ENCODE measurements at places on chromosomes 5 and 9. TPM values are rescaled to one million over a fixed set of nuclear protein-coding genes. Genes with fewer than 3 reads are reported as not detected.

GRCh38 chr5:14108170-14108996 lies 34.8 kb upstream of the TRIO start:
- no peak for DNase-seq

The IL3 gene
- total RNA-seq, result not detected

DNA sequence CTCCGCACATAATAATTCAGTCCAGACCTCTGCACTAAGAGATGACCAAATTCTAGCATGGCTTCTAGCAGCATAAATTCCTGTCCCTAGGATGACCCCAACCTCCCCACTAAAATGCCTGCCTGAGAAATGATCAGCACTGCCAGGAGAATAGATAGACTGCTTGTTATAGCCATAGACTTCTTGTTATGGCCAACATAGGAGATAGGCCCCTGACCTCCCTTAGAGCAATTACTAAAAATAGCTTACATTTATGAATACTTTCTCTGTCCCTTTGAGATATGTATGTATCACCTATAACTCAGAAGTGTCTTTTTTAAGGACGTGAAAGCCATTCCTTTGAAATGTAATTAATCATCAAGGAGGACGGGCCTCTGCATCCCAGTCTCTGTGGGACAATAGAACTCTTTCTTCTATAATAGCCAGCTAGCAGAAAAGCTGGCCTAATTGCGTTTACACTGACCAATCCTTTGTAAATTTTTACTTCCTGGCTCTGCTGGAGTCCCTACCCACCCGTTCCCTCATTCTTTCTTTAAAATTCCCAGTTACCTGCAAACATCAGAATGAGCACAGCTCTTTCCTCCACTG lies 1002.7 kb downstream of the CDH18 start:
- no peak for DNase-seq

The PCDHGC4 gene
- total RNA-seq, result not detected

- no peak for DNase-seq
Observed at GRCh38 chr5:92864591-92864990, 716.4 kb downstream of the NR2F1-AS1 start.

The SH2D3C gene
- total RNA-seq, result 0.79 TPM
